Pancreas (tissue), 10 donors: ENCODE measurements at places on chromosomes 1 and 21. TPM values are rescaled to one million over a fixed set of nuclear protein-coding genes. Genes with fewer than 3 reads are reported as not detected.

GRCh38 chr1:103265551-103265950, 157.2 kb upstream of the COL11A1 start:
- H3K27me3 ChIP-seq = no peaks in the 10 kb centered on the region
- no peak overlapping the region for H3K27ac ChIP-seq
- no peaks in the 10 kb centered on the region for H3K4me1 ChIP-seq
- no peak overlapping the region for H3K4me3 ChIP-seq
- no peaks in the 10 kb centered on the region for H3K36me3 ChIP-seq

DNA sequence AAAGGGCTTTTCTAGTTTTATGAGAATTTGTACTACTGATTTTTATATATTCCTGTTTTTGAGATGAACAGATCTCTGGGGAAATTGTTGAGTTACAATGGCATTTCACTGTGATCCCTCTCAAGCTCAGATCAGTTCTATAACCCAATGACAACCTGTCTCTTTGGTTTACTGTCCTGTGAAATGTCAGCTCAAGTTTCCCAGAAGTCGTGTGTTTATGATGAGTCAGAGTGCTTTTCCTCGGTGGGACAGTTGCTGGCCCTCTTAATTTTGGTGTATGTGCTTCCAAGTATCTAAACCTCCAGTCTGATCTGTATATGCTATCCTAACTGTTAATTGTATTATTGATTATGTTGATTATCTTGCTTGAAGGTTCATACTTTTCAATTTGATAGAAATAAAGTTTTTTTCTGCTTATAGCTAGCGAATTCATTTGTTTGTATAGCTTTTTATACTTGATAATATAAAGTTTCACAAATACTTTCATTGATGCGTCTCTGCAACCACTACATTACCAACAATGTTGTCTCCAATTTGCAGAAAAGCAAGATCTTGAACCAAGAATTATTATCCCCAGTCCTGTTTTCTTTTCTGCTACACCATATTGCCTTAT, 77.5 kb upstream of the DNAJC6 start:
- H3K27me3 ChIP-seq = no peaks in the 10 kb centered on the region
- no peaks in the 10 kb centered on the region for H3K36me3 ChIP-seq
- H3K4me3 ChIP-seq = no peak overlapping the region
- no peaks in the 10 kb centered on the region for H3K4me1 ChIP-seq
- DNase-seq = no peak
- H3K27ac ChIP-seq = no peak overlapping the region

- no peaks in the 10 kb centered on the region for H3K27me3 ChIP-seq
- no peaks in the 10 kb centered on the region for H3K4me1 ChIP-seq
- no peak overlapping the region for H3K27ac ChIP-seq
- DNase-seq = no peak
These were observed 182.9 kb downstream of the CDC7 start for GRCh38 chr1:91683598-91683951.

- H3K4me3 ChIP-seq = no peak overlapping the region
- no peaks in the 10 kb centered on the region for H3K36me3 ChIP-seq
- H3K27ac ChIP-seq = no peak overlapping the region
- H3K27me3 ChIP-seq = no peaks in the 10 kb centered on the region
These were observed 211.0 kb upstream of the RAB4A start for GRCh38 chr1:229059671-229060539.

- H3K27ac ChIP-seq = no peak overlapping the region
- no peak for DNase-seq
- H3K36me3 ChIP-seq = no peaks in the 10 kb centered on the region
- H3K4me3 ChIP-seq = no peak overlapping the region
These were observed 101.7 kb upstream of the PRMT6 start for GRCh38 chr1:106954661-106955229.

DNA sequence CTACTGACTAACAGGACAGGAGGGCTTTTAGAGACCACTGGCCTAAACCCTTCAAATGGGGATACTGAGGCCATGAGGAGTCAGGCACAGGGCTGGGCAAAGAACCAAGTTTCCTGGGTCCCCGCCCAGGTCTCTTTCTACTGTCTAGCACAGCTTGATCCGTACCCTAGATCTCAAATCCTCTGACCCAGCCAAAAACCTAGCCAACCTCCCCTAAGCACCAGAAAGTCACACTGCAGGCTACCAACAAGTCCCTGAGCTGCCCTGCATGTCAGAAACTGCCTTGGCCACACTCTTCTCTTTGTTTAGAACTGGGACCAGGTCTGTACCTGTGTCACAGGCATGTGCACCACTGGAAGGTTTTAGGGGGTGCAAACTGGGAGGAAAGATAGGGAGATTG, 33.6 kb downstream of the AHDC1 start:
- H3K27ac ChIP-seq = peak overlapping the region; percentile 64
- no peak overlapping the region for H3K4me3 ChIP-seq
- DNase-seq = no peak
- no peaks in the 10 kb centered on the region for H3K27me3 ChIP-seq

GRCh38 chr1:206739411-206740076, 31.0 kb upstream of the IL19 start:
- no peaks in the 10 kb centered on the region for H3K36me3 ChIP-seq
- H3K4me3 ChIP-seq = no peak overlapping the region
- no peak overlapping the region for H3K27ac ChIP-seq
- H3K27me3 ChIP-seq = no peaks in the 10 kb centered on the region
- peaks cover 8% of the 10 kb centered on the region for H3K4me1 ChIP-seq

- no peaks in the 10 kb centered on the region for H3K36me3 ChIP-seq
- H3K4me3 ChIP-seq = no peak overlapping the region
- H3K27ac ChIP-seq = no peak overlapping the region
- H3K4me1 ChIP-seq = no peaks in the 10 kb centered on the region
These were observed 256.5 kb downstream of the USP25 start for GRCh38 chr21:15986277-15986676.

DNA sequence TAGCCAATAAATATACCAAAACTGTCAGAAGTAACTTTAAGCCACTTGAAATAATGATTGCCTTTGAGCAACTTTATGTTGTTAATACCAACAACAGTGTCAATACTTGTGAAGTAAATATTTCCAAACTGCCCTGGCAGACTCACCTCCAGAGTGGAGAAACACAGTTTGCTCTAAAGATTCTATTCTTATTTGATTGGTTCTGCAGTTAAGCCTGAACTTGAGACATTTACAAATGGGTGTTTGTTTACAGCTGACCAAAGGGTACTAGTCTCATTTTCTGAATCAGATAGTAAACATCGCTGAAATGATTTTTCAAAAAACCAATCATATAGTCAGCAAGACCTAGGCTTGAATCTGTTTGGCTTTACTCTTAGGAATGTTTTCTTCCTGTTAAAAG, 1.3 kb upstream of the MYOC start:
- H3K4me1 ChIP-seq = no peaks in the 10 kb centered on the region
- no peak overlapping the region for H3K4me3 ChIP-seq
- no peaks in the 10 kb centered on the region for H3K36me3 ChIP-seq
- H3K27ac ChIP-seq = no peak overlapping the region

DNA sequence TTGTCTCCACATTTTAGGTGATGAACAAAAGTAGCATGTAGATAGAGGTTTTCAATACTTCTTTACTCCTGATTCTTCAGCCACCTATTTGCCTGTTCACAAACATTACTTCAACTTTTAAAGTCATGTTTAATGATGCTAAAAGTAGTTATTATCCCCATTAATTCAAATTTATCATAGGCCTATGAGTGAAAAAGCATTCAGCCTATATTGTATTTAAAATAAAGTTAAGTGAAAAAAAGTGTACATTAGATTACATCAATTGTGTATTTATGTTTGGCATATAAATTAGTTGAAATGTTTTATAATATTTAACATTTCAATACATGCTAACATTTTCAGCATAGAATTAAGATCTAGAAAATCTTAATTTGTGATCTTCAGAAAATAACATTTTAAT, 10.5 kb downstream of the CDKN2C start:
- no peaks in the 10 kb centered on the region for H3K4me1 ChIP-seq
- H3K27me3 ChIP-seq = no peaks in the 10 kb centered on the region
- no peak for DNase-seq
- H3K27ac ChIP-seq = no peak overlapping the region
- no peaks in the 10 kb centered on the region for H3K36me3 ChIP-seq
- no peak overlapping the region for H3K4me3 ChIP-seq

DNA sequence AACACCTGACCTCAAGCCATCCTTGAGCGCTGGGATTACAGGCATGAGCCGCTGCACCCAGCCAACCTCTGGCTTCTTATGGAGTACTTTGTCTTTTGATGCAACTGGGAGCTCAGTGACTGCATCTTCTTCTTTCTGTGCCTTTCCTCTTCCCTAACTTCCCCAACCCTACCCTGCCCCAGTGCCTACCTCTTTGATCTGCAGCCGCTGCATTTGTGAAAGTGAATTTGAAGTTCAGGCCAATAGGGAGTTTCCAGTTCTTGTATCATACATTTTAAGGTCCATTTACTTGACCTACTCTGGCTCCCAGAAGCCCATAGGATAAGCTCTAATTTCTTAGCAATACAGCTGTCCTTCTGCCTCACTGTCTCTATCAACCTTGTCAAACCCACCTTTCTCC, 52.2 kb downstream of the KCNC4 start:
- no peaks in the 10 kb centered on the region for H3K36me3 ChIP-seq
- no peaks in the 10 kb centered on the region for H3K27me3 ChIP-seq
- no peak overlapping the region for H3K4me3 ChIP-seq
- H3K27ac ChIP-seq = no peak overlapping the region
- H3K4me1 ChIP-seq = no peaks in the 10 kb centered on the region

DNA sequence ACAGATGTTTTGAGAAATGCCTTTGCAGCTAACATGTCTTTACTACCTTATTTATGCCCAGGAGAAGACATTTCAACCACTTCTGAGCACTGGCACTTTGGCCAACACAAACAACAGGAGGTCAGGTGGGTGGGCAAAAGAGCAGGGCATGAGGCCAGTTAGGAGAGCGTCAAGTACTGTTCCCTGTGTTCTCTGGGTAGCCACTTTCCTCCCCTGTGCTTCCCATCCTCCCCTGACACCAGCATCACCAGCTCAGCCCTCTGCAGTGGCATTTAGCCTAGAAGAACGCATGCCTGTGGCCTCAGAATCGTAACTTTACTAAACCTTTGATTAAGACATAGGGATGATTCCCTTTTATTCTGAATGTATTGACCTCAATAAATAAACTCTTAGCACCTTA, 18.3 kb downstream of the BTG2 start:
- H3K27me3 ChIP-seq = no peaks in the 10 kb centered on the region
- peak overlapping the region; percentile 98 for H3K27ac ChIP-seq
- H3K4me3 ChIP-seq = no peak overlapping the region
- H3K36me3 ChIP-seq = no peaks in the 10 kb centered on the region
- DNase-seq = peak; percentile 44

- DNase-seq = no peak
- H3K4me3 ChIP-seq = no peak overlapping the region
- no peaks in the 10 kb centered on the region for H3K36me3 ChIP-seq
- peaks cover 34% of the 10 kb centered on the region for H3K4me1 ChIP-seq
- no peaks in the 10 kb centered on the region for H3K27me3 ChIP-seq
- H3K27ac ChIP-seq = no peak overlapping the region
These were observed 36.2 kb upstream of the FHAD1 start for GRCh38 chr1:15210651-15211375.

DNA sequence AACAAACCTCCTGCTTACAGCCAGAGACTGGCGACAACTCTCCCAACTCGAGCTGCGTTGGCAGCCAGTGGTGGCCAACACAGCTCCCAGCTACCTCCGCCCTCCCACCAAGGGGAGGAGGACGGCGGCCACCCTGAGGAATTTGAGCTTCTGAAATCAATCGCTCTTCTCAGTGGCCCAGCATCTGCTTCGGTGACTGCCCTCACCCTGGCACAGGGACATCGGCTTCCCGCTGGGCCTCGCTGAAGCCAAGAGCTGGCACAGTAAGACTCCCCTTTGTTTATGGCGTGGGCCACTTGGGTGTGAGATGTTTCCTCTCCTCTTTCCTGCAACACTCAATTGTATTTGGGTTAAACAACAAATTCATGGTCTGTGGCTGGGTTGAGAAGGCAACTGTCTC, 136.2 kb downstream of the ZBTB18 start:
- H3K27ac ChIP-seq = no peak overlapping the region
- no peaks in the 10 kb centered on the region for H3K27me3 ChIP-seq
- no peak for DNase-seq
- H3K4me3 ChIP-seq = no peak overlapping the region

DNA sequence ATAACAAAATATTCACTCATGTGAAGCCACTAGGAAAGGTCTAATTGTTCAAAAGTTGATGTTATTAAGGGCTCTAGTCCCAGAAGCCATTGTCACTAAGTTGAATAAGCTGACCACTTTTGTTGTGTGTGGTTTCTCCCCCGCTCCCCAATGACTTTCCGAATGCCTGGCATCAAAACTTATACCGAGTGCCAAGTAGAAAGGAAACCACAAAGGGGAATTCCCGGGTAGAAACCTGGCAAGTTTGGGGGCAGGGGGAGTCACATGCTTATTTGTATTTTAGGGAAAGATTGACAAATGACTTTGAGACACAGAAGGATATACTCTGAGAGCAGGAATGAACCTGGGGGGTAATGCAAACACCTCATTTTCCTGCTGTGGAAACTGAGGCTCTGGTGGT, 154.1 kb downstream of the TGFBR3 start:
- H3K27me3 ChIP-seq = no peaks in the 10 kb centered on the region
- no peak overlapping the region for H3K4me3 ChIP-seq
- no peak overlapping the region for H3K27ac ChIP-seq
- peaks cover 4% of the 10 kb centered on the region for H3K4me1 ChIP-seq

- DNase-seq = peak; percentile 82
- no peaks in the 10 kb centered on the region for H3K4me1 ChIP-seq
- peaks cover 6% of the 10 kb centered on the region for H3K36me3 ChIP-seq
These were observed 52.0 kb downstream of the SLC9A1 start for GRCh38 chr1:27102707-27103468.

- no peaks in the 10 kb centered on the region for H3K4me1 ChIP-seq
- no peaks in the 10 kb centered on the region for H3K27me3 ChIP-seq
- DNase-seq = no peak
- no peaks in the 10 kb centered on the region for H3K36me3 ChIP-seq
These were observed 65.6 kb downstream of the HTR6 start for GRCh38 chr1:19730232-19730631.

GRCh38 chr1:27655151-27655937, 16.6 kb downstream of the IFI6 start:
- H3K27ac ChIP-seq = peak overlapping the region; percentile 50
- DNase-seq = no peak
- no peaks in the 10 kb centered on the region for H3K27me3 ChIP-seq

GRCh38 chr1:59638231-59638711, 176.5 kb upstream of the HOOK1 start:
- no peaks in the 10 kb centered on the region for H3K36me3 ChIP-seq
- no peaks in the 10 kb centered on the region for H3K27me3 ChIP-seq
- no peak overlapping the region for H3K4me3 ChIP-seq
- H3K4me1 ChIP-seq = no peaks in the 10 kb centered on the region

GRCh38 chr1:40381268-40382107, 8.0 kb downstream of the SMAP2 start:
- H3K36me3 ChIP-seq = no peaks in the 10 kb centered on the region
- peaks cover 56% of the 10 kb centered on the region for H3K4me1 ChIP-seq
- no peak overlapping the region for H3K4me3 ChIP-seq
- DNase-seq = no peak
- H3K27me3 ChIP-seq = no peaks in the 10 kb centered on the region
- peak overlapping the region; percentile 10 for H3K27ac ChIP-seq

GRCh38 chr1:200991097-200991614, 32.4 kb downstream of the KIF21B start:
- no peaks in the 10 kb centered on the region for H3K36me3 ChIP-seq
- no peaks in the 10 kb centered on the region for H3K4me1 ChIP-seq
- H3K4me3 ChIP-seq = no peak overlapping the region
- no peak for DNase-seq

Gene STXBP3
- 24.6 TPM for total RNA-seq

Gene NAV1
- total RNA-seq = 7.0 TPM

Gene CNIH4
- total RNA-seq = 11.1 TPM

Gene NKAIN1
- total RNA-seq = 0.18 TPM

Gene TRIM17
- total RNA-seq = 0.67 TPM

Gene ZNF593OS
- total RNA-seq = not detected

Gene KCND3
- total RNA-seq = 8.5 TPM

Gene S100A7
- not detected for total RNA-seq

Gene IL19
- not detected for total RNA-seq

Gene IKBKE
- 4.0 TPM for total RNA-seq
